ENCODE measurements at places on chromosomes 4 and X. TPM values are rescaled to one million over a fixed set of nuclear protein-coding genes. Genes with fewer than 3 reads are reported as not detected.

USP17L12 gene
- total RNA-seq = not detected

NXT2 gene
- 24.3 TPM for total RNA-seq

LEF1 gene
- total RNA-seq = 0.63 TPM

RPS6KA6 gene
- total RNA-seq = 4.2 TPM

PAGE3 gene
- not detected for total RNA-seq

RHOXF1 gene
- total RNA-seq = not detected

REELD1 gene
- total RNA-seq = not detected

USP26 gene
- not detected for total RNA-seq

Measured in fibroblast of the aortic adventitia (primary cell).